ENCODE measurements at places on chromosomes 13 and 19.

- DNase-seq: no peak
Observed at GRCh38 chr19:51693819-51694218, 689 bp downstream of the SPACA6 start.

- no peak for DNase-seq
Observed at GRCh38 chr19:1254081-1254527, 5.7 kb downstream of the MIDN start.

DNA sequence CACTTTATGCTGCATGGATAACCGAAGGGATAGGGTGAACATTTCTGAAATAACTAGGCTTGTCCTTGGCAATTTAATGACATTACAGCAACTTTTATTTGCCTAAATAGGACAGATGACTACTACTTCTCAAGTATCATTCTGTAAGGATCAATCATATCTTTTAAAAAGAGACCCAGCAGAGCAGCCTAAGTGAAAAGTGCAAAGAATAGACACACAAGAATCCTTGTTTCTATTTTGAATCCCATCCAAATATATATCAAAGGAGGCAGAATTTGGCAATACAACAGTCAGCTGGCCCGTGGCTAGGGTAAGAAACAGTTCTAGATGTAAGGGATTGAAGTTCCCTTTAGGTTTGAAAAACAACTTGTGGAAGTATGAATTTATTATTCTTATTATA lies 6.9 kb downstream of the THSD1 start:
- no peak for DNase-seq

GRCh38 chr19:35773020-35773806 lies 2.2 kb upstream of the ARHGAP33 start:
- DNase-seq: peak; percentile 31

DNA sequence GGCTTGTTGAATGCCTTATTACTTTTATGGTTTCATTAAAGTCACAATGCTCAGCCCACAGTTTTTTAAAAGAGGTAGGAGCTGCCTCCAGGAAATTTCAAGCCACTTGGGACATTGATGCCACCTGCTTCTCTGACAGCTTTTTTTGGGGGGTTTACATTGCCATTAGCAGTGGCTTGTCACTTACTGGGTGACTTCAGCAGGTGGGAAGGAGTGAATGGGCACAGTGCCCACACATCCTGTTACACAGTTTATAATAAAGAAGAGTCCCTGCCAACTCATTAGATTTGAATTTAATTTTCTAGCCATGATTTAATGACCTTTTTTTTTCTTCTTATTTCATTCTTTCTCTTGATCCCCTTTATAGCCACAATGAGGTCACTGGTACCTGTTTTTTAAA lies 61.0 kb downstream of the NHLRC3 start:
- DNase-seq: peak; percentile 83

DNA sequence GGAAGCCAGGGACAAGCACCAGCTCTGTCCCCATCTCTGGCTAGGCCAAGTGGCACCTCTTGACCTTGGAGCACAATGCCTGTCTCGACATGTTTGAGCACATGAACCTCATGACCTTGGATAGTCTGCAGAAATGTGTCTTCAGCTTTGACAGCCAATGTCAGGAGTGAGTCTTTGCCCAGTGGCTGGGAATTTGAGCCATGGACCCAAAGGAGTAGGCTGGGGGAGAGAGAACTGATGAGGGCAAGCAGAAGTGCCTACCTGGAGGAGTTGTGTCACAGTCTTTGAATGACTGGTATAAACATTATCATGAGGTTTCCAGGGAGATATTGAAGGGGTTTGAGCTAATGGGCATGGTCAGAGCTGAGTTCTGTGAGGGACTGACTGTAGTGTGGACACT lies 6.7 kb upstream of the CYP4F12 start:
- no peak for DNase-seq

DNA sequence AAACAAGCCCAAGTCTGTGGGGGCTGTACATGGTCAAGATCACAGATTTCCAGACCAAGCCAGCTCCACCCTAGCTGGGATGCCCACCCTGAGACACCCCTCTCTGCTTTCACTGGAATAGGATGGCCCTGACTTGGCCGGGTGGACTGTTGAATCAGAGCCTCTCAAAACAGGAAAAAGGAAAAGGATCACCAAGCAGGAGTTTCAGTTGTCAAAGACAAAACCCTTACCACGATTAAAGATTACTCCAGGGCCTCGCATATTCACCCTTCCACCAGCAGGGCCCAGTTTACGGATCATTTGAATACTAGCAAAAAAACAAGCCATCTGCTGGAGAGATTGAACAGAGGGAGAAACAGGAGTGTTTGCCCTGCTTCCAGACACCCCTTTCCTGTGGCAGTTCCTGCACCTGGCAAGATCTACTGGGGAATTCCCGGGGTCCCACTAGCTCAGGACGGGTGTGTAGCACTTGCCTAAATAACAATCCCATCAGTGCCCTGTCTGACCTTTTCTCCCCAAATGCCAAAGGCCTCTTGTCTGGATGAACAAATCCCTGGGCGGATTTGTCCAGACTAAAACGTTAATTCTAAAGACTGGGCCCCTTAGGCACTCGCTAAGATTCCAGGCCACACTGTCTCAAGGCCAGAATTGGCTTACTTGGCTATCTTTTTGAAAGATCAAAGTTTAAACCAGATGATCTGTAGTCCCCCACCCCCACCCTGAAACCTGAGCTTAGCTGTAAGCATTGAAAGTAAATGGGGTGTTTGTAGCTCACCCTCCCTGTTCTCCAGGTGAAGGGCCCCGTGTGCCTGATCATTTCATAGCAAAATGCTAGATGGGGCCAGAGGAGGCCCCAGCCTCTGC lies 38.4 kb downstream of the ACTN4 start:
- DNase-seq: peak; percentile 82

GRCh38 chr13:100892981-100893380 lies 218.4 kb upstream of the TMTC4 start:
- no peak for DNase-seq

DNA sequence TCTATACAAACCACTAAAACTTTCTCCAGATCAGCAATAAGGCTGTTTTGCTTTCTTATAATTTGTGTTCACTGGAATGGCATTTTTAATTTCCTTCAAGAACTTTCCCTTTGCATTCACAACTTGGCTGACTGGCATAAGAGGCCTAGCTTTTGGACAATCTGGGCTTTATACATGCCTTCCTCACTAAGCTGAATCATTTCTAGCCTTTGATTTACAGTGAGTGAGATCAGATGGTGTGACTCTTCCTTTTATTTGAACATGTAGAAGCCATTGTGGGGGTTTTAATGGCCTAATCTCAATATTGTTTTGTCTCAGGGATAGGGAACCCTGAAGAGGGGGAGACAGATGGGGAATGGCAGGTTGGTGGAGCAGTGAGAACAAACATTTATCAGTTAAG lies 82.7 kb downstream of the FOXO1 start:
- no peak for DNase-seq

- DNase-seq: peak; percentile 24
Observed at GRCh38 chr19:32824916-32825608, 44.5 kb downstream of the SLC7A9 start.

GRCh38 chr13:49220036-49220855 lies at the start of gene MLNR:
Gene MLNR, plus strand, starts transcription at chr13:49220338. Its CDS starts 0 bp downstream, at chr13:49220338.
- peak; percentile 59 for DNase-seq

- DNase-seq: peak; percentile 96
Observed at GRCh38 chr13:30179597-30180276, 127.6 kb downstream of the KATNAL1 start.

DNA sequence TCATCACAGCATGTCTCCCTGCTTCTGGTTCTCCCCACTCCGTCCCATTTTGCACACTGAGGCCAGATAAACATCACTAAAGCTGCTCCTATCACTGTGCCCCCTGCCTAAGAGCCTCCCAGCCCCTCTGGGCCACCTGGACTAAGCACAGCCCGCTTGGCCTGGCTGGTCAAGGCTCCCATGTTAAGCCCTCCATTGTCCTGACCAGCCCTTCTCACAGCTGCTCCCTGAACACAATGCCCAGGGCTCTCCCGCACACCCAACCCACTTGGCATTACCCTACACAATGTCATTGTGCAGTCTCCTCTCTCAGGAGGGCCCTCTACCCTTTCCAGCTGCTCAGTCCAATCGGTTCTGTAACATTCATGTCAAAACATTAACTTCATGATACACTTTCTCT lies 133.4 kb downstream of the NUFIP1 start:
- no peak for DNase-seq

DNA sequence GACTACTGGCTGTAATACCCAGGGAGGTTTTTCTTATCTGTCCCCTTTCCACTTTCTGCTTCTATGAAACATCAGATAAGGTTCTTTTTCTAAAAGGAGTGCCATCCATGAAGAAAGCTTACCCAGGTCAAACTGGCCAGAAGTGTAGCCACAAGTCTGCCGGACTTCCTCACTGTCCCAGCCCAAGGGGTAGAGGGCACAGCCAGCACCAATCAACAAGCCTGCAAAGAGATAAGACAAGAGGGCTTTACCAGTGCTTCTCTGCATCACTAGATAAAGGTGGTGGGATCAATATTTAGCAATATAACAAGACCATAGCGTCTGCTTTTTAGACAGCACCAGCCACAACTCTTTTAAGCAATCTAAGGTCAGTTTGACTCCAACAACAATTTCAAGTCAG lies 224.7 kb downstream of the LHFPL6 start:
- no peak for DNase-seq

- no peak for DNase-seq
Observed at GRCh38 chr13:28637714-28638355, 21.1 kb upstream of the POMP start.

DNA sequence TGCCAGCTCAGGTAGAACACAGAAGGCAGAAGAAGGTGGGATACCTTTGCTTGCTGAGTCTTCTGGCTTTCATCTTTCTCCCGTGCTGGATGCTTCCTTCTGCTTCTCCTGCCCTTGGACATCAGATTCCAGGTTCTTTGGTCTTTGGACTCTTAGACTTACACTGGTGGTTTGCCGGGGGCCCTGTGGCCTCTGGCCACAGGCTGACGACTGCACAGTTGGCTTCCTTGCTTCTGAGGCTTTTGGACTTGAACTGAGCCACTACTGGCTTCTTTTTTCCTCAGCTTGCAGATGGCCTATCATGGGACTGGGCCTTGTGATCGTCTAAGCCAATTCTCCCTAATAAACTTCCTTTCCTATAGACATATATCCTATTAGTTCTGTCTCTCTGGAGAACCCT lies 19.8 kb upstream of the ZNF331 start:
- DNase-seq: no peak

- DNase-seq: peak; percentile 86
Observed at GRCh38 chr19:46426506-46427162, 2.1 kb downstream of the PNMA8C start.

- DNase-seq: no peak
Observed at GRCh38 chr13:23050126-23050525, 130.7 kb upstream of the SGCG start.

DNA sequence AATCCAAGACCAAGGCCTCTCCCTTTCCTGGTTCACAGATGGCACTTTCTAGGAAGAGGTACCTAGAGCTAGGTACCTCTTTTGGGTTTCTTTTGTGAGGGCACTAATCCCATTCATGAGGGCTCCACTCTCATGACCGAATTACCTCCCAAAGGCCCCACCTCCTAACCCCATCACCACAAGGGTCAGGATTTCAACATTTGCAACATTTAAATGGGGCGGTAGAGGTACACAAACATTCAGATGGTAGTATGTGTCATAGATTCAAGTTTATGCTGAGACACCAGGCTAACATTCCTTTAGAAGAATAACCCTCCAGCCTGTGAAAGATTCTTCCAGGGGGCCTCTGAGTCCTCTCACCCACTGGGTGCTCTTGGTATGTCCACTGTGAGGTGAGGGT lies 116.3 kb downstream of the FOXO1 start:
- DNase-seq: no peak

DNA sequence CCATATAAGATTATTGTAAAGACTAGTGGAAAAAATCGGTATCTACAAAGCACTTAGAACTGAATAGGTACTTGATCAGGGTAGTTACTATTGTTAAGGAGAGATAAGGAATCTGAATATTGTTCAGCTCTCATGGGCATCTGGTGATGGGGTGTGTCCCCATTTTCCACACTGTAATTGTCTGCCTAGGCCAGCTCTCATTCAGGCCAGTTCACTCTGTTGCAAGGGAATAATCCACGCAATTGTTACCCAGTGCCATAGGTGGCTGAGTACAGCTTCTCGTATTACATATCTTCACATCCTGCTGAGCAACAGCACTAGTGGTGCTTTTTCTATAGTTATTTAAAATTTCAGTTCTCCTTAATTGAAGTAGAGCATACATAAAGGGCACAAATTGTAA lies 45.6 kb upstream of the C13orf42 start:
- DNase-seq: peak; percentile 41

DNA sequence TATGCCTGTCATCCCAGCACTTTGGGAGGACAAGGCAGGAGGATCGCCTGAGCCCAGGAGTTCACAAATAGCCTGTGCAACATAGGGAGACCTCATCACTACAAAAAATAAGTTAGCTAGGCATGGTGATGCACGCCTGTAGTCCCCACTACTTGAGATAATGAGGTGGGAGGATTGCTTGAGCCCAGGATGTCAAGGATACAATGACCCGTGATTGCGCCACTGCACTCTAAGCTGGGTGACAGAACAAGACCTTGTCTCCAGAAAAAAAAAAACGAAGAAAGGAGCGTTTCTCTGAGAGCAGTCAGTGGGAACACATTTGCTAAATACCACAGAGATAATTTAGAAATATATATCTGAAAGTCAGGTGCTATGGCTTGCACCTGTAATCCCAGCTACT lies 11.9 kb downstream of the CDADC1 start:
- DNase-seq: no peak

DNA sequence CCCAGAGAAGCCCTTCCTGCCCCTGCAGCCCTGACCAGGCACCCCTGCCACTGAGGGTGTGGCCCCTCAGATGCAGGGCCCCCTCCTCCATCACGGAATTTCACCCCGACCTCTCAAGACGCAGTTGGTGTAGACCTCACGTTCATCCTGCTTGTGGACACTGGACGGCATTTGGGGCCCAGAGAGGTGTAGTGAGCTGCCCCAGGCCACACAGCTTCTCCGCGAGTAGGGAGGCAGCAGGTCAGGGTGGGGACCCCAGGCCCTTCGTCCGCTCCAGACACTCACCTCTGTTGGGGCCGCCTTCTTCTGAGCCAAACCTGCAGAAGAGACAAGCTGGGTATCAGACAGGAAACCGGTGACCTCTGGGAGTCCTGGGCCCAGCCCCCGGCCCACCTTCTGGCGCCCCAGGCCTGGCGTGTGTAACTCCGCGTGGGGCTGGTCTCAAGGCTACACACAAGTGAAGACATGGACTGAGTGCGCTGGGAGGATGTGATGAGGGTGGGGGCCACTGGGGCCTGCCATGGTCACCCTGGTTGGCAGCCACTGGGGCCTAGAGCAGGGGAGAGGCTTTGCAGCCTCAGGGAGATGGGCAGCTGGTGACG lies 33.1 kb downstream of the PIP5K1C start:
- no peak for DNase-seq

Measured in NCI-H69 (cell line).